ENCODE measurements at places on chromosomes 5 and 9.
A peak's percentile ranks its signal among the peaks of the same experiment; 100 is the strongest.

DNA sequence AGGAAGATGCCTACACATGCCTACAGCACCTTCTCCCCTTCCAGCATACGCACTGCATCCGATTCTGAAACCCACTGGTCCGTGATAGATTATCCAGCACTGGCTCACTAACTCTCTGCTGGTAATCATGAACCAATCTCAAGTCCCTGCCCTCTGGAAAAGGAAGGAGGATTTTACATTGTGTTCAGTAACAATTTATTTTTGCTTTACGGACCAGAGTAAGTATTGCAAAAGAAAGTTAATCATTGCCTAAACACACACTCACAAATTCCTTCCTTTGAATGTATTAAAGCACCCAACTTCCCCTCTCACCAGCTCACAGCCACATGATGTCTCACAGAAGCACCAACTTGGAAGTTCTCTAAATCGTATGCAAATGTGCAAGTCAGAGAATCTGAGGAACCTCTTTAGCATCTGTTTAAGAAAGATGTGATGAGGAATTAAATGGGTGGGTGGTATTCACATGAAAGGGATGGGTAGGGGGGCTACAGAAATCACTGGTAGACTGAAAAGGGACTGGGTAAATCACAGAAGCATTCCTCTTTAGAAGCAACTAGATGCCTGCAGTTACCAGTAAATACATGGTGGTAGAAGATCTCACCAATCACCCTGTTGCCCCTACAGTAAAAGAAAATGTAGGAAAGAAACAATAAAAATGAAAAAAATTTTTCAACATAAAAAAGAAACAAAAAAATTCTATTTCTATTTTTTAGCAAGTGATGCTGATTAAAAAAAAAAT, 8.4 kb downstream of the GNAQ start:
- no peak for DNase-seq

DNA sequence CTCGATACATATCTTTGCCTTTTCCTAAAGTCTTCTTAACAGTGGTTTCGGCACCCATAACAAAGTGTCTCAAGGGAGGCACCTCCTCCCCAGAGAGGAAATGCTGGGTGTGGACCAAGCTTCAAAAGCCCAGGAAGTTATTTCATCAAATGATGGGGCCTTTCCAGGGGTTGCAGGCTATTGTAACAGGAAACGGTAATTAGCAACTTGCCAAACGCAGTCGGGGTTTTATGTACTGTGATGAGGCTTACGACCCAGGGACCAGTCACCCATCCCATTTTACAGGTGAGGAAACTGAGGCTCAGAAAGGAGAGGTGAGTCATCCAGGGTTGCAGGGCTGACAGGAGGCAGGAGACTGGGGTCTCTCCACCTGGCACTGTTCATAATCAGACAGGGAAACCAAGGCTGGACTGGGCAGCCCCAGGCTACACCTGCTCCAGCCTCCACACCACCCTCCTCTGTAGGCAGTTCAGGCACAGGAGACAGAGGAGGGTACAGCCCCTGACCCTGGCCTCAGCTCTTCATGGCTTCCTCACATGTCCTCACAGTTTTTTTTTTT, 30.0 kb upstream of the SUSD3 start:
- peak; percentile 92 for DNase-seq

- no peak for DNase-seq
These were observed 338.0 kb downstream of the SEMA5A start for GRCh38 chr5:9207817-9208418.

GRCh38 chr5:172479034-172479783, 24.9 kb upstream of the SH3PXD2B start:
- DNase-seq, result peak; percentile 85
